ENCODE measurements at places on chromosomes 5 and 9. TPM values are rescaled to one million over a fixed set of nuclear protein-coding genes. Genes with fewer than 3 reads are reported as not detected.

DNA sequence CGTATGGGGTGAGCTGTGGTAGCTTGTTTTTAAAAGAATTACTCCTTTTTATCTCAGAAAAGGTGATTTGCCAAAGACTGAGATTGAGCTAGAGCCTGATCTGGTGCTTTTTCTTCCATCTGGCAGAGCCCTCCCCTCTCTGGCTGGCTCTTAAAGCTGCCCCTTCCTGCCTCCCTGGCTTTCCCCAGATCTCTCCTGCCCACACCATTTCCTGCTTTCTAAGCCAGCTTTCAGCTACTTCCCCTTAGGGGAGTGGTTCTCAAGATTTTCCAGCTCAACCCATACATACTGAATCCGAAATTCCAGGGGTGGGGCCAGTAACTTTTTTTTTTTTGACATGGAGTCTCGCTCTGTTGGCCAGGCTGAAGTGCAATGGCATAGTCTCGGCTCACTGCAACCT lies 4.8 kb upstream of the ACOT12 start:
- no peak for DNase-seq

- DNase-seq, result no peak
Measured at GRCh38 chr9:87540444-87541105, 42.9 kb downstream of the DAPK1 start.

GRCh38 chr5:20554001-20554400 lies 566.0 kb upstream of the CDH18 start:
- DNase-seq, result no peak

DNA sequence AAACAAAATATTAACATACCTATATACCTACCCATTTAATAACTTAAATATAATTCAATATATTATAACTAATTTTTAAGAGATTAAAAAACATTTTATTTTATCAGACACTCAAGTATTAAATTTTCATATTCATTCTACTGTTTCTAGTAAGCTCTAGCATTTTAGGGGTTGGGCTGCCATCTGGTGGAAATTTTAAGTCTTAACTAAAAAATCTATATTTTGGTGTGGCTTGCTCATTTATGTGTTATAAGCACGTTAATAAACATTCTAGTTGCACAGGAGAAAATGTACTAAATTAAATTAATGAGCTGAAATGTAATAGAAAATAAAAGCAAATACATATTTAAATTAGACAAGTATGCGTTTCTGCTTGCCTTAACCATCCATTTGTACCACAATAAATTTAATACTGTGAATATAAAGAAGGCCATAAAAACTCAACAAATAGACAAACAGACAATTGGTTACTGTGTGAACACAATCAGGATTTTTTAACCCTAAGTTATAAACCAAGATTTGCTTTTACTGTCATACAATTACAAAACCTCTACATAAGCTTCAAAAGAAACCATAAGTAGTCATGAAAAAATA lies 1728.3 kb upstream of the CDH9 start:
- DNase-seq, result peak; percentile 38

Gene PHF24
- polyA plus RNA-seq, result 0.68 TPM

- peak; percentile 11 for DNase-seq
Measured at GRCh38 chr5:94544031-94544650, 74.3 kb downstream of the KIAA0825 start.

DNA sequence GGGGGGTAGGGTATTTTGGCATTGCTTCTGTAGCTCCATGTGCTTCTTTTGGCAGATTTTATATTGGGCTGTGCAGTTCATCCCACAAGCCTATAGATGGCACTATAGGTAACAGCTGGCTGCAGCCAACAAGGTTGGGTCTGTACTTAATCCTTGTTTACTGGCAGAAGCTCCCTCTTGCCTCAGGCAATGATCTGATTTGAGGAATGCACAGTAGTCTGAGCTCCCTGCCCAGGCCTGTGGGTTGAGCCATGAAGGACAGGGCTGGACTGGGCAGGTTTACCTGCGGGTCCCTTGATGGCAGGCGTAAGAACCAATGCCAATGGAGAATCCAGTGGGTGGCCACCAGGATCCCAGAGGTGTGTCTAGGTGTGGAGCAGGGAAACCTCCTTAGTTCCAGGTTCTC lies 11.7 kb upstream of the OR1J2 start:
- DNase-seq, result no peak

Gene TSSK1B
- not detected for polyA plus RNA-seq

Gene CA9
- 0.62 TPM for polyA plus RNA-seq

GRCh38 chr9:137383081-137383783 lies 39.7 kb downstream of the EXD3 start:
- DNase-seq, result no peak

DNA sequence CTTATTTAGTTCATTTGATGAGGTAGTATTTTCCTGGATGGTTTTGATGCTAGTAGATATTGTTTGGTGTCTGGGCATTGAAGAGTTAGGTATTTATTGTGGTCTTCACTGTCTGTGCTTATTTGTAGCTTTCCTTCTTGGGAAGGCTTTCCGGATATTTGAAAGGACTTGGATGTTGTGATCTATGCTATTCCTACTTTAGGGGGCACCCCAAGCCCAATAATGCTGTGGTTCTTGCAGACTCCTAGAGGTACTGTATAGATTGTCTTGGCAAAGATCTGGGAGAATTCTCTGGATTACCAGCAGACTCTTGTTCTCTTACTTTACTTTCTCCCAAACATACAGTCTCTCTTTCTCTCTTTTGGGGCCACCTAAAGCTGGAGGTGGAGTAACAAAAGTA lies 315.7 kb downstream of the MAT2B start:
- no peak for DNase-seq

Gene ANKRD20A1
- 0.88 TPM for polyA plus RNA-seq

- no peak for DNase-seq
Measured at GRCh38 chr5:59588922-59589321, 304.6 kb downstream of the PDE4D start.

- no peak for DNase-seq
Measured at GRCh38 chr9:27870404-27870803, 297.1 kb upstream of the C9orf72 start.

Gene SARDH
- 4.6 TPM for polyA plus RNA-seq

Gene IFNA5
- polyA plus RNA-seq, result not detected

Gene ANKRD18B
- not detected for polyA plus RNA-seq

Gene C9
- not detected for polyA plus RNA-seq

Gene OBP2B
- not detected for polyA plus RNA-seq

Gene MEGF10
- polyA plus RNA-seq, result 49.2 TPM

GRCh38 chr9:135221576-135221950 lies 134.1 kb downstream of the OLFM1 start:
- no peak for DNase-seq

GRCh38 chr9:110579034-110579861 lies at the start of gene SVEP1:
Gene SVEP1 (minus strand): TSS chr9:110579741. CDS start chr9:110579543, 198 bp downstream.
- DNase-seq, result peak; percentile 75

GRCh38 chr9:134223091-134223490 lies 58.7 kb upstream of the RNU6ATAC start:
- no peak for DNase-seq

Gene NKD2
- 1.4 TPM for polyA plus RNA-seq

GRCh38 chr5:1763548-1763911 lies 36.1 kb downstream of the MRPL36 start:
- peak; percentile 44 for DNase-seq

DNA sequence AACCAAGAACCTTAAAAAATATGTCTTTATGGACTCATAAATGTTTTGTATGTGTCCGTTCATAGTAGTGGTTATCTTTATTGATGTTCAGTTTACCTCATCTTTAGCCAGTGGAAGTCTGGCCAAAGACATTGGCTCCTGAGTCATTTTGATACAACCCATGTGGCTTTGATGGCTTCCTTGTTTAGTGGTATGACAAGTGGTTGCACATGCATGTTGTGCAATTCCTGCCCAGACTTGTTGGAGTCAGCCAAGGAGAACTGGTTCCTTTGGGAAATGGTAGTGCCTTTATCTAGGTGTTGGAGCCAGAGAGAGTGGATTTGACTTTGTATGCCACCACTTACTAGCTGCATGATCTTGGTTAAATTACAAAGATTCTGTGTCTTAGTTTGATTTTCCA lies 94.3 kb downstream of the RPS23 start:
- no peak for DNase-seq

Gene ADGRD2
- not detected for polyA plus RNA-seq

DNA sequence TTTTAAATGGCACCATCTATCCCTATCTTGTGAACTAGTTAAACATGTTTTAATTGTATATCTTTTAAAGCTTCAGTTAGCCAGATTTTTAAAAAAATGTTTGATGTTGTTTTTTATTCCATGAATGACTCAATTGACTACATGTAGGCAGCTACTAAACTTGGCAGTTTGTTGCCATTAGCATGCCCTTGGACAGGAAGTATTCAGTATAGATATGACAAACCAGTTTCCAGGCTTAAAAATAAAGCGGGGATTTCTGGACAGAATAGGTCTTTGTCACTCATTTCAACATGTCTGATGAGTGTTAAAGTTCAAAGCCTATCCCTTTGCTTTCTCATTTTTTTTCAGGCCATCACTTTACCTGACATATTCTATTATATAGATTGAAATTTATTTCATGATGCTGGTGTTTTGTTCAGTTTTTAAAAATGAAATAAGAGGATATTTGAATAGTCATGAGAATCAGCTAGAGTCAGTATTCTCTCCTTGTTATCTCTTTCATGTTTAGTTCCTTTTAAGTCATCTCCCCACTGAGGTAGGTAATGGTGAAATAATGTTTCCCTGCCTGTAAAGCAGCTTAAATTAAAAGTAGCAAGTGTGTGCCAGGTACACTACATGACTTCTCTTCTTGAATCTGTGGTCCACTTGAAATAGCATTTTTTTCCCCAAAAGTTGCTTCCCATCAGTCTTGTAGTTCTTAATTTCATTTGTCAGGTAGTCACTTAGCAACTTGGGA lies 11.9 kb downstream of the TNFAIP8 start:
- DNase-seq, result no peak

GRCh38 chr5:16548115-16548514 lies 68.7 kb downstream of the RETREG1 start:
- DNase-seq, result no peak

DNA sequence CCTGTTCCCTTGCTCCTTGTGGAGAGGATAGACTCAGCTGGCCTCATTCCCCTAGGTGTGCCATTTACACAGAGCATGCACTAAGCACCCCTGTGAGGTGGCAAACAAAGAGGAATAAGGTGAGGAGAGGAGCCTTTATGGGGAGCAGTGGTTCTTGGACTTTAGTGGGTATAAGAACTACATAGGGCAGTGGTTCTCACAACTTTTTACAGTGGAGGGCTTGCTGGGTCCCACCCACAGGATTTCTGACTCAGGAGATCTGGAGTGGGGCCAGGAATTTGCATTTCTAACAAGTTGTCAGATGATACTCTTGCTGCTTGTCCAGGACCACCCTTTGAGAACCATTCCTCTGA lies 42.0 kb downstream of the CSF1R start:
- no peak for DNase-seq

DNA sequence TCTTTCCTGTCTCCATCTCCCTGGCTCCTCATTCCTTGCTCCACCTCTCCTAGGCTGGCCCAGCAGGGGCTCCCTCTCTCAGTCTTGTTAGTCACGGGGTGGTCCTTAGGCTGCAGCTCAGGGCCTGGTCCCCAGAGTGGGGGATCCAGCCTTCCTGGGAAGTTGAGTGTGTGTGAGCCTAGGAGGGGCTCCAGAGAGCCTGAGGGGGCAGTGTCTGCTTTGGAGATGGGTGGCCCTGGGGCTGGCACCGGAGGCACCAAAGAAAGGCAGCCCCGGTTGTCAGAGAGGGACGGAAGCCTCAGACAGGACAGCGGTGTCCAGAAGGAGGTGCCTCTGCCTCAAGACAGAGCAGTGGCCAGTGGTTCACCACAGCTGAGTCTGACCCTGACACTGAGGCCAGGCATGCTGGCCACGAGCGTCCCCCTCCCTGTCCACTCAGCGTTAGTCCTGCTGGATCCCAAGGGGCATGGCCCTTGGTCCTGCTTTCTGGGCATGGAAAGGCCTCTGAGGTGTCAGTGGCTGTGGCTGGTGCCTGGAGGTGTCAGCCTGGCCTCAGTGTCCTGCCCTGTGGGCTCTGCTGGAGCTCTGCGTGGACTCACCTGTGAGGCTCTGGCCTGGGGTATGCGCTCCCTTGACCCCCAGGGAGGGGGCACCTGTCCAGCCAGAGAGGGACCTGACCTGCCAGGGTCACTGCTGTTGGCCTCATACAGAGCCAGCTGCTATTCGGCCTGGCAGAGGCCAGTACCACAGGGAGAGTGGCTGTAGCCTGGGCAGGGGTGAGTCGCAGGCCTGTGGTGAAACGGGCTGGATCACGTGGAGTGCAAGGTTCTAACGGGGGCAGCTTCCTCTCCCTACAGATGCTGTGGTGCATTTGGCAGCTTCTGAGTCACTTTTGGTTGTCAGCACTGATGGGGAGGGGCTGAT lies 130.6 kb downstream of the CACNA1B start:
- DNase-seq, result no peak

DNA sequence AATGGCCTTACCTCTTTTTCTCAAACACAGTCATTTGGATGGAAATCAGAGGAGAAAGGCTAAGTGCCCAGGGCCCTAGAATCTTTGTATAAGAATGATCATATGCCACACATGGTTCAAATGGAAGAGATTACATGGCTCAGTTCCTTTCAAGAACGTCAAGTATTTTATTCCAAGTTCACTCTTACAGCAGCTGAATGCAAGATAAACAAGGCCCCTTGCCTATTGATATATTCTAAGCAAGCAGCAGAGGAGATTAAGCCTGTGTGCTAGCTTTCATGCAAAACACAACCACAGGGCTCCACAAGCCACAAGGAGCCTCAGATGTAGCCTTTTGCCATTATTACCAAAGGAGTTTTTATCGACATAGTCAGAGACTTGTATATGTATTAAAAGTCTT lies 55.3 kb upstream of the SLCO6A1 start:
- no peak for DNase-seq

Gene SLCO6A1
- 0.49 TPM for polyA plus RNA-seq

DNA sequence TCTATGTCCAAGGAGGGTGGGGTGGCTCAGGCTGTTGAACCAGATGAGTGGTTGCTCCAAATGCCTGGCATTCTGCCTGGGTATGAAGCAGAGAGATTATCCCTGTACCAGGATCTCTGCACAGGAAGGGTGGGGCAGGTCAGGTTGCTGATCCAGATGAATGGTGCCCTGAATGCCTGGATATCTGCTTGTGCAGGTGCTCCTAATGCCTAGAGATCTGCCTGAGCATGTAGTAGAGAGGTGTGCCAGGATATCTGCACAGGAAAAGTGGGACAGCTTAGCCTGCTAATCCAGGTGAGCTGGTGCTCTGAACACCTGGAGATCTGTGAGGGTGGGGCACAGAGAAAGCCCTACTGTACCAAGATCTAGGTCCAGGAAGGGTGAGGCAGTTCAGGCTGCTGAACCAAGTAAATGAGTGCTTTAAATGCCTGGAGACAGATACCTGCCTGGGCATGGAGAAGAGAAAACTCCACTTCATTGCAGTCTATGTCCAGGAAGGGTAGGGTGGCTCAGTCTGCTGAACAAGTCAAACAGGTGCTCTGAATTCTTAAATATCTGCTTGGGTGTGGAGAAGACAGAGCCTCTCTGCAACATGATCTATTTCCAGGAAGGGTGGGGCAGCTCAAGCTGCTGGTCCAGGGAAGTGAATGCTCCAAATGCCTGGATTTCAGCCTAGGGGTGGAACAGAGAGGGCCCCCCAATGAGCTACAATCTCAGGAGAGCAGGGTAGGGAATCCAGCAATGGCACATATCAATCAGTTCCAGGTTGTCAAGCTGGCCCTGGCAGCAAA lies 189.4 kb upstream of the DMRTA1 start:
- DNase-seq, result no peak

All from muscle of arm (tissue), 14 donors.